Activated CD8-positive, alpha-beta memory T cell treated with anti-CD3 and anti-CD28 coated beads for 36 hours (primary cell): ENCODE measurements at places on chromosomes 12 and 14. TPM values are rescaled to one million over a fixed set of nuclear protein-coding genes. Genes with fewer than 3 reads are reported as not detected.

The PPP1R12A gene
- 73.3 TPM for total RNA-seq

The C14orf132 gene
- total RNA-seq = 1.1 TPM

The TSPAN9 gene
- total RNA-seq = 0.29 TPM

The SMOC1 gene
- not detected for total RNA-seq

The RND1 gene
- total RNA-seq = 2.9 TPM

The PLCZ1 gene
- total RNA-seq = not detected

The FOXA1 gene
- 0.15 TPM for total RNA-seq

The MORN3 gene
- total RNA-seq = 1.0 TPM

The NRL gene
- total RNA-seq = 1.7 TPM

The HAL gene
- 0.38 TPM for total RNA-seq

The PPP2R3C gene
- 39.7 TPM for total RNA-seq

The RPGRIP1 gene
- total RNA-seq = not detected

The GPRC5A gene
- not detected for total RNA-seq

The CHGA gene
- not detected for total RNA-seq

The INHBC gene
- total RNA-seq = not detected

The ESPL1 gene
- total RNA-seq = 60.9 TPM

The ADGRD1 gene
- total RNA-seq = 0.78 TPM

The NDUFA9 gene
- total RNA-seq = 152 TPM

The ATF1 gene
- total RNA-seq = 47.6 TPM

The TSPAN11 gene
- total RNA-seq = not detected

The GPR135 gene
- 1.2 TPM for total RNA-seq
